Suppressor macrophage treated with lipopolysaccharide for 4 hours (primary cell): ENCODE measurements at places on chromosomes 7 and 10.
A peak's percentile ranks its signal among the peaks of the same experiment; 100 is the strongest.

- no peak for DNase-seq
Measured at GRCh38 chr10:93073539-93074146, at the start of gene CYP26A1. Gene CYP26A1 (plus strand): TSS chr10:93073893. CDS start chr10:93073935, 42 bp downstream.

DNA sequence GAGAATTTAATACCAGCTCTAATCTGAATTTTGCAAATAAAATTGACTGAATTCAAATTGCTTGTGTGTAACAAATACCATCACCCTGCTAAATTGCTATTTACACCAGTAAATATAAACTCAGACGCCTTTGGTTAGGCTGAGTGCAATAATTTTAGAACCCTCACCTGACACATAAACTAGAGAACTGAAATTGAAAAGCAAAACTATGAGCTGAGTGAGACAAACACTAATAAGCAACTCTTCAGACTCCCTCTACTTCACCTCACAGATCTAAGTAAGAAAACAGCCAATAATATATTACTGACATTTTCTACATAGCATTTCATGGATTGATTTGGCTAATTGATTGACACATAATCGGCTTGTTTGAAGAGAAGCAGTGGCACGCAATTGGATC, 621.2 kb downstream of the REEP3 start:
- DNase-seq, result no peak

DNA sequence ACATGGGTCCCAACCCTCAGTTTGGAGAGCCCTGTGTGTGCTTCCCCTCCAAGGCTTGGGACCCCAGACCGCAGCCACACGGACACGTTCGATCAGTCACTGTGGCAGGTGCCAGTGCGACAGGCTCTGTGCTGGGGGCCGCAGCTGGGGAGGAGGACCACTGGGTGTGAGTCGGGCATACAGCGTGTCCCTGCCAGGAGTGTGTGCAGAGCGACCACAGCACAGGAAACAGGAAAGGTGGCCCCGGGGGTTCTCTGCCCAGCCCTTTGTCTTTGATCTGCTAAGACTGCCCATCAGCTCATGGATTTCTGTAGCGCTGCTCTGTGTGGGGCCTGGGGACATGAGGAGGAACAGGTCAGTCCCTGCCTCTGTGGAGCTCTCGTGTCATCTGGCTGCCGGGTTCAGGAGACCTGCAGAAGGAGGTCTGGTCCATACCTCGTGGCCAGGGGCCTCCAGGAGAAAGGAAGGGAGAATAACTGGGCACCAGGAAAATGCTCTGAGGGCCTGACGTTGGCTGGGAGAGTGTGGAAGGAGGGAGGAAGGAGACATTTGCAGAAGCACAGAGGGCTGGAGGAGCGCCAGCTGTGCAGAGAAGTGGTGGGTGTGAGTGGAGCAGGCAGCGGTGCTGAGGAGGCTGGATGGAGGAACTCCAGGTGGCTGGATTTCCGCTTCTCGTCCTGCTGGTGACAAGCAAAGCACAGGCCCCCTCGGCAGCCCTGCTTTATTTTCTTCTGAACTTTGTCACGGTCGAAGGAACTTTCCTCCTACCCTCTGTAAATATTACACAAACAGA, 4.1 kb downstream of the NUDT1 start:
- DNase-seq, result peak; percentile 33

DNA sequence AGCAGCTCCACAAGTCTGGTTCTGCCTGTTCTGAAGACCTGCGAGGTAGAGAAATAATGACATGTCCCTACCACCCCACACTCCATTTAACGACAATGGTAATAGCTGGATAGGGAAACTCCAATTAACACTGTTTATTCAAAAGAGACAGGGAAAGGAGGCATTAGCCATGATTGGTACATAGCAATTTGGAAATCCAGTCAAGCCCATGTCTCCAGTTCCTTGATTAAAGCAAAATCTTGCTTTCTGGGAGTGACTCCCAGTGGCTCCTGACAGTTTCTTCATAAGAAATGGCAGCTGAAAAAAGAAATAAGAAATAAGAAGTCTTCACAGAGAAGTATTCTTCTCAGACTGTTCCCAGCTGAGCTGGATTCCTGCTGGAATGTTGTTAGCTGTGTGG, 140.7 kb upstream of the LYZL2 start:
- no peak for DNase-seq

DNA sequence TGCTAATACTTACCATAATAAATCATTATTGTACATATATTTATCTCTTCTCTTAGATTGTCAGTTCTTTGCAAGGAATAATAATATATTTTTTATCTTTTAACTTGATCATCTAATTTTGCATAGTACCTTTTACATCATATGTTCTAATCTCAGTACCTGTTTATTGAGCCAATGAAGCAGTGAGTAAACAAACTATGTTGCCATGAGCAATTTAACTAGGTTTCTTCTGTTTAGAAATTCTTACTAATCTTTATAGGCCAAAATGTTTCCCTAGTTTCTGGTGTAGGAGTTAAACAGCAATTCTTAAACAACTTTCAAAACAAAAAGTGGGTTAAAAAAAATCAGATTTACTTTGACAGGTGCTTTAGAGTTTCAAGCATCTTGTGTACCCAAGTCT, 61.3 kb downstream of the PHYHIPL start:
- DNase-seq, result no peak

- no peak for DNase-seq
Measured at GRCh38 chr10:102493771-102494170, 8.7 kb downstream of the ACTR1A start.

- peak; percentile 58 for DNase-seq
Measured at GRCh38 chr10:87618566-87619423, 40.9 kb upstream of the PAPSS2 start.

DNA sequence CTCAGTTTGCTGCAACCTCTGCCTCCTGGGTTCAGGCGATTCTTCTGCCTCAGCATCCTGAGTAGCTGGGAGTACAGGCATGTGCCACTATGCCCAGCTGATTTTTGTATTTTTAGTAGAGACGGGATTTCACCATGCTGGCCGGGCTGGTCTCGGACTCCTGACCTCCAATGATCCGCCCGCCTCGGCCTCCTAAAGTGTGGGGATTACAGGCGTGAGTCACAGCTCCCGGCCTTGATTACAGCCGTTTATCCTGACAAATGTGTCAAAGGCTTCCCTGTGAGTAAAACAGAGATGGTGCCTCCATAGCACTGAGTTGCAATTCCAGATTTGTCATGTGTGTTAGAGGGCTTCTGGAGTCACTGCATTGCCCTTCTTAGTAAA, 273.7 kb downstream of the CCDC3 start:
- no peak for DNase-seq

DNA sequence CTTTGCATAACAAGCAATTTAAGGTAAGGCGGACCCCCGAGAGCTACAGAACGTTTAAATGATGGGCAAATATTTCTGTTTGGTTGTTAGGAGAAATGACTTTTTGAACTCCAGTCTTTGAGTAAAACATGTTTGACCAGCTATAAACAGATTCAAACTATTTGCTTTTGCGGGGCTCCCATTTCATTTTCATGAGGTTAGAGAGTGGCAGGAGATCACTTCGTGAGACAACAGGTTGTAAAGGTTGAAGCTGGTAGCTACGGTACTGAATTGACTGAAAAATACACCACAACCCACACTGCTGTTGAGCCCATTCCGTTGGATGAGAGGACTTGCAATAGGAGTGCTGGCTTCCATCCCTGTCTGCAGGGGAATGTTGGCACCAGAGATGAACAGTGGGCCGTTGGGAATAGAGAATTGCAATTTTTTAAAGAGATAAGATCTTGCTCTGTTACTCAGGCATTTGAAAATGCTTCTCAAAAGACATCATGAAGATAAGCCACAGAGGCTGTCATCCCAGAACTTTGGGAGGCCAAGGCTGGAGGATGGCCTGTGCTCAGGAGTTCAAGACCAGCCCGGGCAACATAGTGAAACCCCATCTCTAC, 65.7 kb upstream of the CARD11 start:
- no peak for DNase-seq

- peak; percentile 45 for DNase-seq
Measured at GRCh38 chr7:20200971-20201370, 16.2 kb downstream of the MACC1 start.

- no peak for DNase-seq
Measured at GRCh38 chr10:103854265-103854685, 1.1 kb downstream of the SH3PXD2A start.

- DNase-seq, result peak; percentile 53
Measured at GRCh38 chr10:50636618-50637579, 13.1 kb upstream of the SGMS1 start.

- no peak for DNase-seq
Measured at GRCh38 chr7:90222811-90223725, 11.5 kb downstream of the STEAP2 start.

- DNase-seq, result peak; percentile 55
Measured at GRCh38 chr10:68251625-68252495, 19.9 kb upstream of the ATOH7 start.

GRCh38 chr7:108920490-108920889, 350.8 kb downstream of the DNAJB9 start:
- DNase-seq, result no peak

DNA sequence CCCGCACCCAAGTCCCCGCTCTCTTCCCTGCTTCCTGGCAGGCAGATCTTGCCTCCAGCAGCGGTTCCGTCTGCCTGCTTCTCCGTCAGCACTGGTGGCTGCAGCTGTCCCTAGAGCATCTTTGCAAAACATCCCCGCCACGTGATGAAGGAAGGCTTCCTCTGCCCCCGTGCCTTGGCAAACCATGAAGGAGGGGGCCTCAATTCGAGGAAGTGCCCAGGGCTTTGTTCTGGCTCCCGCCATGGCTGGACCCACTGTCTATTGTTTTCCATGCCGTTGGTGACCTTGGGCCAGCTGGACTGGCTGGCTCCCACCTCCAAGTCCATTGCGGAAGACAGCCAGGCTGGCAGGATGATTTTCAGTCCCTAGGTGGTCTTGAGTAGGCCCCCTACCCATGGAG, 13.2 kb upstream of the AQP1 start:
- no peak for DNase-seq

- DNase-seq, result no peak
Measured at GRCh38 chr10:76291175-76291574, 859.8 kb downstream of the LRMDA start.

DNA sequence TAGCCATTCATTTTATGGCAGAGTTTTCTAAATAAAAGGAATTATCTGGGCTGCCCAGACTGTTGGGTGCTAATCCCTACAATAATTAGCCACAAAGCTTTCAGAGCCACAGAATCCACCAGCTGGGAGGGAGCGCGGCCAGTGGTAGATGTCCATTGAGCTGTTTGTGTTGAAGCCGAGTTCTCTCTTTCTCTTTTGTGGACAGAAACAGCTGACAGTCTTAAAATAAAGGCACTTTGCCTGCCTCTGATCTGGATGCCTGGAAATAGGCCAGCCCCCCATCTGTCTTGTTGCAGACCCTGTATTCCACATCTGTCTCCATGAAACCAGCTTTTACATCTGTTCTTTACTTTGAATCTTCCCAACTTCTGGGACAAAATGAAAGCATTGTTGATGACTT, 66.1 kb downstream of the MTPN start:
- no peak for DNase-seq

- DNase-seq, result no peak
Measured at GRCh38 chr7:38934051-38934450, 25.1 kb upstream of the VPS41 start.

GRCh38 chr10:58952747-58953466, 223.5 kb upstream of the PHYHIPL start:
- DNase-seq, result peak; percentile 37

- no peak for DNase-seq
Measured at GRCh38 chr7:80922253-80923049, 3.6 kb upstream of the SEMA3C start.

- no peak for DNase-seq
Measured at GRCh38 chr7:117825132-117825531, 48.1 kb downstream of the CTTNBP2 start.

DNA sequence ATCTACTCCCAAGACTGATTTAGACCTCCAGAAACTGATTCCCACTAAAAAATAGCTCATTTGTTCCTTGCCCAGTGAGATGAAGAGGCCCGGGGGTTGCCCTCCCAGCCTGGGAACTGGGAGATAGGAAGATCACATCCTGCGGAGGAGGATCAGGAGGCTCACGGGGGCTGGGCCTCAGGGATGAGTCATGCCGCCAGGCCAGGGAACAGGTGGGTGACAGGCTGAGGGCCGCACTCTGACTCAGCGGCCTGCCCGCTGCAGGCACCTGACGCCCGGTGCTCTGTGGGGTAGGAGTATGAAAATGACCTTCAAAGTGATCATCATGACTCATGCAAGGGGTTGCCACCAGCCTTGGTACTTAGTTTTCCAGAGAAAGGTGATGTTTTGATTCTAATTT, 104.5 kb upstream of the ZPBP start:
- no peak for DNase-seq

DNA sequence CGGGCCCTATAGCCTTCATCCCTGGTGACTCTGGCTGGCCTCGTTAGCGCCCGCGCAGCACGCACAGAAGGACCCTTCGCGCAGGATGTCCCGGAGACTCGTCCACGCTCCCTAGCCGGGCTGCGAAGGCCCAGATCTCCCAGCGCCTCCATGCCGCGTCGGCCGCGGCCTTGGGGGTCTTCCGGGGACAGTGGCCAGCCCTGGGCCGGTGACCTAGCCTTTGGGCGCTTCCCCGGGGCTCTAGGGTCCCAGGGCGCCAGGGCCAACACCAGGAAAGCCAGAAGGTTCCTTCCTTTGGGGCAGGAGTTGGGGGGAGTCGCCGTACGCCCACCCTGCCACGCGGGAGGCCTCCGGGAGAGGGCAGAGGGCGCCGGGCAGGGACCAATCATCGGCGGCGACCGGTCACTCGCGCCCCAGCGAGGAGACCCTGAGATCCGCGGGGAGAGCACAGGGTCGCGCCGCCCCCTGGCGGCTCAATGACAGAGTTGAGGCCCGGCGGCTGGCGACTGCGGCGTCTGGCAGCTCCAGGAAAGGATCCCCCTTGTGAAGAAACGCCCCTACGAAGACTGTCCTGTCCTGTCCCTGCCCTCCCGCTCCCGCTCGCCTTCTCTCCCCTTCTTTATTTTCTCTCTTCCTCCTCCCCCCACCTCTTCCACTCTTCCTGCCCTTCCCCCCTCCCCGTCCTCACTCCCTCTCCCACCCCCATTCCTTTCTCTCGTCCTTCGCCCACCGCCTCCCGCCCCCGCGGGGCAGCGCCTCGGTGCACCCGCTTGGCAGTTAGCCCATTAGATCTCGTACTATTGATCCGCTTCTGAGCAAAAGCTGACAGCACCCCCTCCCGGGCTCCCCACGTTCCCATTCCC, 62.3 kb upstream of the LBX1 start:
- peak; percentile 52 for DNase-seq

DNA sequence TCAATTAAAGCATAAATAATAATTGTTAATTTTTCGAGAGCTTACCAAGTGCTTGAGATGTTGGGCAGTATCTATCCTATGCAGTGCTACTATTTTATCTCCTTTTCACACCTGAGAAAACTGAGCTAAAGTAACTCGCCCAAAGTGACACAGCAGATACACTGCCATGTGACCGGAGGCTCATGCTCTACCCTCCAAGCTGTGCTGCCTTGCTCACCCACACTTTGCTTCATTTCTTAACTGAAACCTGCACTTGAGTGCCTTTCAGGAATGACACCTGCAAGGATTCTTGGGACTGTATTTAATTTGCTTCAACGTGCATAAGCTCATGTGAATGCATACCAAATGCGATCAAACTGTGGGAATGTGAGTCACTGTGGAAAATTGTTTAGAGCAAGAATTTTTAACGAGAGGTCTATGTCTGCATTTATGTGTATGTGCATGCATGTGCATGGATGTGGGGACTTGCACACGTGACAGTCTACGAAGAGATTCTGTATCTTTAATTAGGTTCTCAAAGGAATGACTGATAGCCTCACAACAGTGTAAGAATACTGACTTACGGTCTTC, 119.2 kb downstream of the ADCYAP1R1 start:
- no peak for DNase-seq

- DNase-seq, result no peak
Measured at GRCh38 chr7:81110673-81111072, 191.8 kb upstream of the SEMA3C start.
